ENCODE measurements at places on chromosomes 4 and X.
A peak's percentile ranks its signal among the peaks of the same experiment; 100 is the strongest.

DNA sequence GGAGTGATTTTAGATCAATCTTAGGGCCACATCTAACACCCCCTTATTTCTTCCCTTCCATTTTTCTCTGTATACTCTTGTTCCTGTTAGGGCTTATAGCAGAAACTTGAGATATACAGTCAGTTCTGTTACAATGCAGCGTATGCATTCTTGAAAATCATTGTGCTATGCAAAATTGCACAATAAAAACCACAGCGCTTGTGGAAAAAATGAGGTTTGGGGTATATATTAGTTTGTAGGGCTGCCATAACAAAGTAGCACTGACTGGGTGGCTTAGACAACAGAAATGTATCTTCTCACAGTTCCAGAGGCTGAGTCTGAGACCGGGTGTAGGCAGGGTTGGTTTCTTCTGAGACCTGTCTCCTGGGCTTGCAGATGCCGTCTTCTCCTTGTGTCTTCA, 59.0 kb downstream of the WWC2 start:
- DNase-seq, result no peak

GRCh38 chr4:14193601-14194000, 566.1 kb upstream of the BOD1L1 start:
- no peak for DNase-seq

DNA sequence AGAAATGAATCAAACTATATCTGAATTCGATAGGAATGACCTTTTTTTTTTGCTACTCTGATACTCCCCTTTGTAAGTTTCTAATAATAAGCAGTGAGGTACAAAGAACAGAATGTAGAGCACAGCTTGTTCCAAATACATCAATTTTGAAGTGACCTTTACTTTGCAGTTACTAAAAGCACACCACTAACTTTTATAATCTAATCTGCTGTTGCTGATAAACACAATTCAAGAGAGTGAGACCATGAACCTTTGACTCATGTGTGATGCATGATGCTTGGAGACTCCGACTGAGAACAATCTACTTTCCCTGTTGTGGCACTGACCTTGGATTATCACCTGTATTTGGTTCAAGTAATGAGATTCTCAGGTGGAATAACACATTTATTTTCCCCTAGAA, 91.6 kb upstream of the GNPDA2 start:
- DNase-seq, result no peak

DNA sequence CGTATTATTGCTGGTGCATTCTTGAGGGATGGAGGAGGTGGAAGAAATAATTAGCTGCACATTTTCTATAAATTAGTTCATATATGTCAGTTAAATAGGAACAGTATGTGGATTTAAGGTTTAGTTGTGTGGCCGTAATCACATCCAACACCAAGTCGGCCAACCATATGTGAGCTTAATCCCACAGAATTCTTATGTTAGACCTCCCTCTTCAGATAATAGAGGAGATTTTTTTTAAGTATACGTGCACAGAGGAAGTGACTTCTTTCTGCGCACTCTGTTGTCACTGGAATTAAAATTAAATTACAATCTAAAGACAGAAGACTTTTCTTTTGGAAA, 2.1 kb downstream of the SEPTIN11 start:
- no peak for DNase-seq

GRCh38 chrX:33385546-33385945, 174.2 kb upstream of the DMD start:
- DNase-seq, result no peak

DNA sequence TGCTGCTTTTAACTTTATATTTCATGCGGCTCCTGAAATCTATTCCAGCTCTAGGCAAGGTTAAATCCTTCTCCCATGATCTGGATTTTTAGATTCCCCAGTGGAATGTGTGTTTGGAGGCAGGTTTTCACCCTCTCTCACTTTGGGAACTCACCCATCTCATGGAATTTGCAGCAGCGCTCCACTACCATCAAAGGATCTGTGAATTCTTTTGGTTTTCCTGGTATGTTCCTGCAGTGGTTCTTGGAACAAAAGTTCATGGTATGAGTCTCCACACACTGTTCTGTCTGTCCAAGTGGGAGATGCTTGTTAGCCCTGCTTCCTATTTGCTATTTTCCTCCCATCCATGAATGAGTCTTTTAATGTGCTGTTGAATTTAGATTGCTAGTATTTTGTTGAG, 14.0 kb downstream of the APOOL start:
- no peak for DNase-seq

DNA sequence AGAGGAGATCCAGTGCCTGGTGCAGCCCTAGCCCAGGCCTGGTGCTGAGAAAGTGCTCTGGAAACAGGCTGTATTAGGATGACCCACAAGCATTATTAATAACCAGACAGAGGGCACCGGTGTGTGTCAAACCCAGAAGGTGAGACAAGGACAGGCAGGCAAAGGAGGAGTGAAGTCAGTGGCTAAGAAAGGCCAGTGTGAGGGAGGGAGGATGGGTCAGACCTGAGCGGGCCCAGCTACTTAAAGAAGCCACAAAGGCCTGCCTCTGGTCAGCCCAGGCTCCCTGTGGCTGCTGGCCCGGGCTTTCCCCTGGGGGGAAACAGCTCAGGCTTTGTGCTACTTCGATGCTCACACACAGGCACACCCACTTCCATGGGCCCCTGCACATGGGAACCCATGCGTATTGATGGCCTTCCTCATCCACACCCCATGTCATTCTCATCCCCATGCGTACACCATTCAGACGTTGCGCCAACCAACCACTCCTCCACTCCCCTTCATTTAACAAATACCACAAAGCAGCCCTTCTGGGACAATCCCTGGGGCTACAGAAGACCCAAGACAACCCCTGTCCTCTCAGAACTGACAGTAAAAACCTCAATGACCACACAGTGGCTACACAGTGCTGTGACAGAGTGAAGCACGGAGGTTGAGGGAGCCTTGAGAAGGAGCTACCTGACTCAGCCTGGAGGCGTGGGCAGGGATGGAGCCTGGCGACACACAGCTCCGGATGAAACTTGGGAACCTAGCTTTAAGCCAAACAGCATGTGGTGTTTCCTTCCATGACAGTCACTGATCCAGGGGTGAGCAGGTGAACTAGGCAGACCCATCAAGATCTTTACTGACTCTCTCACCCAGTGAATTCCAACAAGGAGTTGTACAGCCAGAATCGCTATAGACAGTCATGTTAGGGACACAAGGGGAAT, 24.9 kb upstream of the MTM1 start:
- DNase-seq, result no peak

DNA sequence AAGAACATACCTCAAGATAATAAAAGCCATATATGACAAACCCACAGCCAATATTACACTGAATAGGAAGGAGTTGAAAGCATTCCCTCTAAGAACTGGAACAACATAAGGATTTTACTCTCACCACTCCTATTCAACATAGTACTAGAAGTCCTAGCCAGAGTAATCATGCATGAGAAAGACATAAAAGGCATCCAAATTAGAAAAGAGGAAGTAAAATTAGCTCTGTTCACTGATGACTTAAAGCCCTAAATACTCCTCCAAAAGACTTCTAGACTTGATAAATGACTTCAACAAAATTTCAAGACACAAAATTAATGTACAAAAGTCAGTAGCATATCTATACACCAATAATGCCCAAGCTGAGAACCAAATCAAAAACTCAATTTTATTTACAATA, 235.7 kb downstream of the NKX6-1 start:
- DNase-seq, result no peak

GRCh38 chr4:11098461-11098860, 330.2 kb downstream of the HS3ST1 start:
- no peak for DNase-seq

DNA sequence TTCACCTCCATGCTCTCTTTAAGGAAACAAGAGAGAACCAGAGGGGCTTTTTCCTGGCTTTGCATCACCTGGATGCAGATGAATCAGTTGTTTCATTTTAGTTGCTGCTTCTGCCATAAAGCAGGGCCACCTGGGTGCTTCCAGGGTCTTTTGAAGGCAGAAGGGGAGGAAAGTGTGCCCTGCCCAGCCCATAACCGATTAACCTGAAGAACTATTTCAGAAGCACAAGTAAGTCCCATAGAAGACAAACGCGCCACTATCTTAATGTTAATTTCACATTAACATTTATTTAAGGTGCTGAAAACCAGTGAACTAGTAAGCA, 32.1 kb downstream of the IRF2 start:
- DNase-seq, result no peak

DNA sequence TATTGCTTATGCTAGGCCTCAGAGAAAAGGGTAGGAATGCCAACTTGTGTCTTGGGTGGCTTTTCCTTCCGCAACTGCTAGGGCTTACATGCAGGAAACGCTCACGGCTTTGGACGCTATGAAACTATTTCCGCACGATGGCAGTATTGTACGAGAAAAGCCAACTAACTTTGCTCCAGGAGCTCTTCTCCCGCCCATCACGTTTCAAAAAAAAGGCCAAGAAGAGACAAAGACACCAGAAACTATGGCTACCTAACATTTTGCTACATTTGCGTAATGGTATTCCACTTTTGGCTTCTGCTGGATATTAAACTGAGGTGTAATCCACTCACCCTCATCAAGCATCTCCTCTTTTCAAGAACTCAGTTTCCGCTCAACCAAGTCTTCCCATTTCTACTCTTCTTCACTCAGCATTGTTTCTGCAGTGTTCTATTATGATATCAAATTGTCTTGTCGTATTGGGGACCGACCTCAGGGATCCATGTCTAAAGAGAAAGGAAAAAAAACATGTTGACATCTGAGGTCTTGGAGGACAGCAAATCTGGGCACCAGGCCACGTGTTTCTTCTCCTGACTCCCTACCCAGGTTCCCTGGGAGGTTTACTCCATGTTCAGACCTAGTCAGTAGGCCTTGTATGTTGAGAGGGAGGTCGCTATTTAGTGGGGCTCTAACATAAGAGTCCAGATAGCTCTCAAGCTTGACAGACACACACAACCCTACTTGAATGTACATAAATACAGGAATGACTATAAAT, 239.4 kb upstream of the STK26 start:
- peak; percentile 31 for DNase-seq
